SW 1271 (cell line): ENCODE measurements at places on chromosomes 3 and 15.

DNA sequence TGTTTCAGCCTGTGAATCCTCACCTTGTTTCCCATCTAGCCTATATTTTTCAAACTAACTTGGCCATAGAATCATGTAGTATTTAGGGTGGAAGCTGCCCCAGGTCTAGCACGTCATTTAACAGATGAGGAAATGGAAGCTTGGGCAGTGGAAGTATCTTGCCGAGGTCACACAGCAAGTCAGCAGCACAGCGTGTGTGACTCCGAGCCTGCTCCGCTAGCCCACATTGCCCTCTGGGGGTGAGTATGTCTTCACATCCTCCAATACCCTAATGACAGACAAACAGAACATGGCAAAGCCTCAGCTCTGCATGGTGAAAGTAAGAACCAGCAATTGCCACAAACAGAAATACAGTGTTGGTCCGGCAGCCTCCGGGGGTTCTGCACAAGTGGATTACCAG is 2.2 kb upstream of the CCR5 start:
- DNase-seq, result no peak

DNA sequence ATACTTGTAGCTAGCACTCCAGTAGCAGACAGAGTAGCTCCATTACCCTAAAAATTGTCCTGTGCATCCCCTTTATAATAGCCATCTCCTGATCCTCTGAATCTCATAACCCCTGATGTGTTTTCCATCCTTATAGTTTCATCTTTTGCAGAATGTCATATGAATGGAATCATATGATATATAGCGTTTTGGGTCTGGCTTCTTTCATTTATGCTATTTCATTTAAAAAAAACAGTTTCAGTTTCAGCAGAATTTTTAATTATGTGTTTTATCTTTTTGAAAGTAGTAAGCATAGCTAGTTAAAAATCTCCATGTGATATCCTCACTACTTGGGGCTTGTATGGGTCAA is 132.7 kb downstream of the KLF13 start:
- no peak for DNase-seq

DNA sequence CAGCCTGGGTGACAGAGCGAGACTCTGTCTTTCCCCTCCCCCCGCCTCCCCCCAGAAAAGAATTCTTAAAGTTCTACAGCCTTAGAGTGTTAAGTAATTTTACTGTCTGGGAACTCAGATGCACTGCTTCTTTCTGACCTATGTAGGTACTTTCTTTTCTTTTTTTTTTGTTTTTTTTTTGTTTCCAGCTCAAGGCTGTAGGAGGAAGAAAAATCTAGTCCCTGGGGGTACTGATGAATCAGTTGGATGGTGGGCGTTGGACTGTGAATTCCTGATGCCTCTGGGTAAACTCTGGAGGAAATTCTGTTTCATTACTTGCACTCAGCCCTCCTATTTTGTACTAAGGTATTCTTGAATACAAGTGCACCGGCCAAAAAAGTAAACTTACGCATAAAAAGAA is 10.8 kb downstream of the GHRL start:
- no peak for DNase-seq

DNA sequence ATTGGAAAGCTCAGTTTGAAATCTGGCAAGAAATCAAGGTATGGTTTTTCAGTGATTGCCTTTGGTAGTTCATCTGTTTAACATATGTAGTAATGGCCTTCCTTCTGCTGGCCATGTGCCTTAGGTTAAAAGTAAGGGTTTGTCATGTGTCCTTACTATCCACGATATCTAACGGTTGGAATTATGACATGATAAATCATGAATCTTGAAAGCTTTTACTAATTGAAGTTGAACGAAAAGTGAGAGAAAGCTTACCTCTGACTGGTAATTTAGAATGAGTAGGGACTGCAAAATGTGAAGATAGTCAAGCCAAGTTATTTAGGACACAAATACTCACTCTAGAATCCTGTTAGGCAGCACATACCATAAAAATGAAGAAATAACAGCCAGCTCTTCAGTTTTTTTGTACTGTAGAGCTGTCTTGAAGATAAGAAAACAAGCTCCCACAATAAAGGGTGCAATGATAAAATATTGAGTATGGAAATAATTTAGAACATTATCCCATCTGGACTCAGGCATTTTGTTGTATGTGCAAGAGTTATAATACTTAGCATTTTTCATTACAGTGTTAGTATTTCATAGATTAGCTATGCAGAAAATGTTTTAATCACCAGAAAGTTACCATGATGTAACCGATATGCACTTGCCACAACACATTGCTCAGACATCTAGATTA is 303.4 kb downstream of the ZNF385D start:
- no peak for DNase-seq

DNA sequence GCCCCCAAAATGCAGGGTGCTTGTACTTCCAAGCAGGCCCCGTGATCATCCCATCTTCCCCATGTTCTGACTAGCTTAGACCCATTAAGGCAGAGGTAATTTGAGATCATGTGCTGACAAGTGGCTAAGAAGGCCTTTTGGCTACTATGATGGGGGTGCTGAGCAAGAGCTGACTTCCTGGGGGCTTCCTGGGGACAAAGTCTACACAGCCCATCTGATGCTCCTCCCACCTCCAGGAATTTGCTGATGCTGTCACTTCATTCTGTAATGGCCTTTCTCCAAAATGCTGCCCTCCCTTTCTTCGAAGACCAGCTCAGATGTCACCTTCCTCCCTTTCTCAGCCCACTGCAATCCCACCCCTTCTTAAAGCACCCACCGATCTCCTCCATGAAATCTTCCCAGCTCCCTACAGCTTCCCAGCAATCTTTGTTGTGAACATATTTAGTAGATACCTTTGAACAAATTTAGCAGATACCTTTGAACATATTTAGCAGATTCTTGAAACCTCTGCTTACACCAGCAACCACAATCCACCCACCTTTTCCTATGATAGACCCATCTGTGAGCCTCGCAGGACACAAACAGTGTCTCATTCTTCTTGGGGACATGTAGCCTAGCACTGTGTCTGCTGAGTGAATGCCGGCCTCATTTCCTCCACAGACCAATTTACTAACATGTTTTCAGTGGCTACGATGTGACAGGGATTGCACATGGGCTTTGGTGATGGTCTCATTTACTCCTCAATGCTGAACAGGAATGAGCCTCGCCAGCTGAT is 223.3 kb downstream of the EPHB1 start:
- DNase-seq, result no peak

GRCh38 chr3:185900228-185900627 is 37.6 kb downstream of the TRA2B start:
- DNase-seq, result peak; percentile 89

DNA sequence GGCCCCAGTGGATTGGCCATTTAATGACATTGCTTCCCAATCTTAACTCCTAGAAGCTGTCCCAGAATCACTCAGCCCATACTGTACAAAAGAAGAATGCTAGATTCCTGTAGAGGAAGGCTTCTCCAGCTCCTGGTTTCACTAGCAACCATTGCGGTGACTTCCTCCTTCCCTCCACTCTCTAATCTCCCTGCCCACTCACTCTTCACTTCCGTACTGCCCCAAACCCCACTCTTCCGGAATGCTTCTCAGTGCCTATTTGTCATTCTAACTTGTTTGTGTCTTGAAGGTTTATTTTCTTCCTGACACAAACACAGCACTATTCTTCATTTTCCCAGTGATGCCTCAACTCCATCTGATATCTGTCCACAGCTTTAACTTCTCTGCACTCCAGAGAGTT is 97.1 kb upstream of the SPATA16 start:
- DNase-seq, result no peak

GRCh38 chr3:105944721-105945120 is 75.9 kb upstream of the CBLB start:
- no peak for DNase-seq

DNA sequence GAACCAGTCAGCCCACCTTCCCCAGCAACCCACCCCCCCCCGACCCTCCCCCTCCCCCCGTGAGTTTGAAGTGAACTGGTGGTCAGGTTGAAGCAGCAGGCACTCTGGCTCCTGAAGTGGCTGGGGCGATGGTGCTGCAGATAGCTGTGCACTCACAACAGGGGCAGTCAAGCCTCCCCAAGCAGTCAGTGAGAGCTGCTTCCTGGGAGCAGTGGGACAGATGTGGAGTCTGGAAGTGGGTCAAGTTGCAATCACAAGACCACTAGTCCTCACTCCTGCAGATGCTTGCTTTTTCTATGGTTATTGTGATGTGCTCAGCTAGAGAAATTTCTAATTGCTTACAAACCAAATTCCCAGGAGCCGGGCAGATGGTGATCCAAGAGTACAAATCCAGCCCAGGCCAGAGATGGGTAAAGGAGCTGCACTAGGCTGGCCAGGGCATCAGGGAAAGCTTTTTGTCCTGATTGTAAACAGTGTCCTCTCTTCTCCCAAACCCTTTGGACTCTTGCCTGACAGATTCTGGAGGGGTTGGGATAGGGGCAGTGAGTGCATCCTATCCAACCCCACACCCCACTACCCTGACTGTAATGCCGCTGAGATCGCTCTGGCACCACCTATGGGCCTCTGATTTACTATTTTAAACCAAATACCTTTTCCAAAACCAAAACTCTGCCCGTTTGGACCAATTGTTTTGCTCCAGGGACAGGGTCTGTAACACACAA is 9.8 kb upstream of the CLPX start:
- DNase-seq, result no peak

DNA sequence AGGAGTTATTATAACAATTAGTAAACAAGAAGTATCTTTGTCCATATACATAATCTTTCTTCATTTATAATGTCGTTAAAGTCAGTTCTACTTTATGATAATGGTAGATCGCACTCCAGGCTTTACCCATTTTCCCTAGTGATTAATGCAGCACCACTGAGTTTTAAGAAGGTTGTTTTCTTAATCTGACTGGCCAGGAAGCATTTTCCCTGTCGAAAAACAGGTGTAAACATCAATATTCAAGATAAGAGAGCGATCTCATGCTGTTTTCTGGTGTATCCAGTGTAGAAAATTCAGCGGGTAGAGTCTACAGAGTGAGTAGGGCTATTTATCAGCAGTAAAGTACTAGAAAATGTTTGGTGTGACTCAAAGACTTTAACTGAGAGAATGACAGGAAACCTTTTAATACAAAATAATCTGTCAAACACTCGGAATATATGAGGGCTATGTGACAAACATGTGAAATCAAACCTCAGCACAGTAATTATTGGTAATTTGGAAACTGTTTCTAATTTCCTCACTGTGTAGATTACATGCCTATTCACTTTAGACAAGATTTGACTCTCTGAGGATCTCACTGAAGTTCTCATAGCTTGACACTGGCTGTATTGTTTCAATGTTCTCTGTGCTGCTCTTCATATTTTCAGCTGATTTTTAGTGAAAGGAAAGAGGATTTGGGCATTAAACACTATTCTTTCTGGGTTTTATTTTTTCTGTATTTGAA is 1013.2 kb downstream of the VGLL3 start:
- no peak for DNase-seq

DNA sequence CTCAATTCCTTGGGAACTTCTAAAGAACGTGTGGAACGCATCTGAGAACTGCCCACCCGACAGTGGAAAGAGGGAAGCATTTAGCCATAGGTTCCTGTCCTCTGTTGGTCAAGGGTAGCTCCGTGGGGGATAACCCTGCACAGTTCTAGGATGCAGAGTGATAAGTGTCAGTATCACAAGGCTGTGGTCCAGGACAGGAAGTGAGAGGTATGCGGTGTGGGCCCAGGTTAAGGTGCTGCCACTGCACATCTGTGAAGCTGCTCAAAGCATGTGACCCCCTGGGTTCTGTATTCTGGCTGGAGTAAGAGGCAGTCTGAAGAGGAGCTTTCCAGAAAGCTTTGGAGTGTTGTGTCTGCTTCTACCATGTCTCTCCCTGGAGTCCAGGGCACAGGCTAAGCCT is 51.7 kb upstream of the HES1 start:
- DNase-seq, result no peak

GRCh38 chr3:150055332-150055731 is 84.6 kb upstream of the PFN2 start:
- DNase-seq, result no peak

- DNase-seq, result no peak
Observed at GRCh38 chr3:78888635-78889034, 879.2 kb downstream of the ROBO1 start.

DNA sequence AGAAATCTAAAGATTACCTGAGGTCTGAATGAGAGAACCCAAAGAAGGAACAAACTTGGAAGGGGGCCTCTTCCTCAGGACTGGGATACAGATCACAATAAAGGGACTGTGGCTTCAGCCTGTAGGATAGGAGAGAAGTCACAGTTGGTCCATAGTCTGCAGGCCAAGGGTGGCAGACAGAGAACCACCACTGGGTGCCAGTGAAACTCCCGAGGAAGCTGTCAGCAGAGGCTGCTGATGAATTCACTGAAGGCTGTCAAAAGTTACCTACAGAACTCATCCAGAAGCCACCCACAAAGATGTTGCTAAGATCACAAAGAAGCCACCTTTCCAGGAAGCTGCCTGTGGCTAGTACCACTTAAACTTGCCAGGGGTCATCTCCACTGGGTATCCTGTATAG is 78.5 kb downstream of the TMCO5A start:
- DNase-seq, result no peak

GRCh38 chr3:8305371-8305770 is 196.3 kb upstream of the LMCD1 start:
- no peak for DNase-seq

GRCh38 chr15:101702077-101702476 is 22.2 kb downstream of the TARS3 start:
- DNase-seq, result no peak

DNA sequence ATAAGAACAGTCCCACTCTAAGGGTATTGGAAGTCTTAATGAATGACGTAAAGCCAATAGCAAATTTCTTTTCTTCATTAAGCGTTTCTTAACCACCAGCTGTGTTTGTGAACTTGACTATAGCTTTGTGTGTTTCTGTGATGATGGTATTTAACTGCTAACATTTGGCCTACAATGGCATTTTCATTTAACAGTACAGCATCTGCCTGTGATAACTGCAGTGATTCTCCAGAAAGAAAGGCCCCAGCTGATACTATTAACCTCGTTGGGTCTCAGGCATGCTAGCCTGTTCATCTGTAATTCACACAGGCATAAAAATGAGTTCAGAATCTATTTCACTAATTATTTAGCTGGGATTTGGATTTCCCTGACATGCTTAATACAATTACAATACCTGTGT is 121.9 kb downstream of the NECTIN3 start:
- no peak for DNase-seq
